ENCODE measurements at places on chromosomes 2 and 18. TPM values are rescaled to one million over a fixed set of nuclear protein-coding genes. Genes with fewer than 3 reads are reported as not detected.

DNA sequence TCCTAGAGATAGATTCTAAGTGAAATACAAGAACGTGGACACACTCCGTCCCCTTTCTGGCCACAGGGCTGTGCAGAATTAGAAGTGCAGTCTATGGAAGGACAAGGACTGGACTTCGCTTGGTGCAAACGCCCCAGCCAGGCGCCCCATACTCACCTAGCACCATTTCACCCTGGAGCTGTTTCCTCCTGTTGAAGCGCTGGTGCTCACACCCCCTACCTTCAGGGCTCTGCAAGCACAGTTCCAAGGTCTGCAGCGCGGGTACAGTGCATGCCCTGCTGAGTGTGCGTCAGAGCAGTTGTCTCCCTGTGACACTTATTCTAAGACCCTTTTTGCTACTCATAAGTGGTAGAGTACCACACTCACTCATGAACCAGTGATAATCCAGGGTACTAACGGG is 3.0 kb downstream of the HPCAL1 start:
- no peak for DNase-seq

GRCh38 chr2:23916727-23917405 is 10.1 kb downstream of the ATAD2B start:
- DNase-seq = no peak

DNA sequence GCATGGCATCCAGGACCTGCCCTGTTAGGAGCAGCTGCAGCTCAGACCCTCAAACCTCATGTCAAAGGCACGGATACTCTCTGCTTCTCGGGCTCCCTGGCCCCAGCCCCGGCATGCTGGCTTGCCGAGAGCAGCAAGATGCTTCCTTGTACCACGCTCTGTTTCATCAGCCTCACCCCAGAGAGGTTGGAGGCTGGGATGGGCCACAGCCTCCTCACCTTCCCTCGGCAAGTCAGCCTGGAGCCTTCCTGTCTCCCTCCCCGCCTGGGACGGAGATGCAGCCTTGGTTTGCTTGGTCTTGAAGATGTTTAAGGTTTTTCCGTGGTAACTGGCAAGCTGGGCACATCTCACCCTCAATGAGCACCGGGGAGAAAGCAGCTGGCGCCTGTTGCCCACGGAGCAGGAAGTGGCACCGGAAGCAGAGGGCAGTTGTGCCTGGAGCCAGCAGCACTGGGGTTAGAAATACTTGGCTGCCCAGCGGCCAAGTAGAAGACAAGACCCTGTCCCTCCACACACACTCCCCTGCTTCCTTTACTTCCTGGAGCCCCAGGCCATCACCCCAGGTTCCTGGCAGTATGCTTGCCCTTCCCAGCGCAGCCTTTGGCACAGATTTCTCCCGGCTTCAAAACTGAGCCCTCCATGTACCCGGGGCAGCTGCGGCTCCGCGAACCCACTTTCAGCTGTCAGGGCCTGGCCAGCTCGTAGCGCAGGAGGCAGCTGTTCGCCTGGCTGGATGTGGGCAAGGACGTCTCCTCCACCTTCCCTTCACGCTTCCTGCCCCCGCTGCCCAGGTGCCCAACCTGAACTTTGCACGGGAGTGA is 17.4 kb downstream of the FBLN7 start:
- peak; percentile 33 for DNase-seq

DNA sequence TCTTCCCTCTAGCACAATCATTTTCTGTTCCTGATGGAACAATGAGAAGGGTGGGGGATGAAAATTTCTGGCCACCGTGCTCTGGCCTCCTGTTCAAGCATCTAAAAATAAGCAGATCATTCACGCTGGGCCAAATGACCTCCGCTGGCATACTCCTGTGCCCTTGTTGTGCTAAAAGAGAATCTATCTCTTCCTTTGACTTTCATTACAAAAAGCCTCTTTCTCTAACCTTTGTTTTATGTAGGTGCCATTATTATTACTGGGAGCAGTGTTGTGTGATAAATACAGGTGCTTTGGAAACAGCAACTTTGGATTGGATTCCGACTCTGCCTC is 44.6 kb upstream of the B3GNT2 start:
- DNase-seq = no peak

DNA sequence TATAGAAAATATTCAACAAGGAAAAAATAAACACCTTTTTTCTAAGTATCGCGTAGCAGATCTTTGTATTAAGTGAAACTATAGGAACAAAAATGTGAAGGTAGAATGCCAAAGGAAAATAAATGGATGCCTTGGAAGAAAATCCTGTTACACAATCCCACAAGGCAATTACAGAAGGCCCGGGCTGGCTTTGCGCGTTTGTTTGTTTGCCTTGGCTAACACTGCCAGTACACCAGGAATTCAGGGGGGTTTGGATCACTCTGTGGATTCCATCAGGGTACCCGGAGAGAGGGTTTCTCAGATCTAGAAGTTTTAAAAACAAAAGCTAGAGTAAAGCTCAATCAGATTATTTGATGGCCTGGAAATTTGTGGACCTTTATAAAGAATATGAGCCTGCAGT is 478.3 kb downstream of the FBXO15 start:
- DNase-seq = no peak

DNA sequence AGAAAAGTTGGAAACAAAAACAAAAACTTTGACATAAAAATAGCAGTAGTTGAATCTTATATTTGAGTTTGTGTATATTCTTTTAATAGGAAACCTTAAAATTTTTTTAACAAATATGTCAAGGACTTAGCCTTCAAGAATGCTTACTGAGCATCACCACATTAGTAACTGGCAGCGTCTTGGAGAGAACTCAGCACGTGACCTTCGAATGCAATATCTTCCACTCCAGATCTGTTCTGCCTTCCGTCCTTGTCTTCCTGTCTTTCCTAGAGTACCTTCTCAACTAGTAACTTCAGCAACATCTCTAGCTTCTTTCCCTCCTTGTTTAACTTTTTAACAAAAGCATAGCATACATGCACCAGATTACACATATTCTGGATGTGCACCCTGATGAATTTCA is 972 bp downstream of the RSAD2 start:
- no peak for DNase-seq

- no peak for DNase-seq
Observed at GRCh38 chr2:144040834-144041233, 479.1 kb downstream of the ZEB2 start.

DNA sequence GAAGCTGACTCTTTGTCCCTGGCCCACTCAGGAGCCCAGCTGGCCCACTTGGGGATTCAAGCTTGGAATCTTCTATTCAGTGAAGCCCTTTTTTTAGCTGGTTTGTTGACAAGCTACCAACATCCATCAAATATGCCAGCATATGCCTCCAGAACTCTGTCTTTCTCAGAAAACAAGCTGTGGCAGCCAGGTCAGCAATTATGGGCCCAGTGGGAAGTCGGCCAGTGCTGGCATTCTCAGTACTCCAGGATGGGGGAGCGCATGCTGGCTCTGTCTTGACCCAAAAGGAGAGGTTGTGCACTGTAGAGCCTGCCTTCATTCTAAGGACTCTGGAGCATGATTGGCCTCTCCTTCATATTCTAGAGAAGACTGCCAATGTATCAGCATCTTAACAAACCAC is 401.5 kb downstream of the CNTNAP5 start:
- no peak for DNase-seq

GRCh38 chr2:64672708-64673107 is 19.0 kb upstream of the SERTAD2 start:
- DNase-seq = no peak

- DNase-seq = no peak
Observed at GRCh38 chr2:79368116-79368630, 144.7 kb upstream of the CTNNA2 start.

DNA sequence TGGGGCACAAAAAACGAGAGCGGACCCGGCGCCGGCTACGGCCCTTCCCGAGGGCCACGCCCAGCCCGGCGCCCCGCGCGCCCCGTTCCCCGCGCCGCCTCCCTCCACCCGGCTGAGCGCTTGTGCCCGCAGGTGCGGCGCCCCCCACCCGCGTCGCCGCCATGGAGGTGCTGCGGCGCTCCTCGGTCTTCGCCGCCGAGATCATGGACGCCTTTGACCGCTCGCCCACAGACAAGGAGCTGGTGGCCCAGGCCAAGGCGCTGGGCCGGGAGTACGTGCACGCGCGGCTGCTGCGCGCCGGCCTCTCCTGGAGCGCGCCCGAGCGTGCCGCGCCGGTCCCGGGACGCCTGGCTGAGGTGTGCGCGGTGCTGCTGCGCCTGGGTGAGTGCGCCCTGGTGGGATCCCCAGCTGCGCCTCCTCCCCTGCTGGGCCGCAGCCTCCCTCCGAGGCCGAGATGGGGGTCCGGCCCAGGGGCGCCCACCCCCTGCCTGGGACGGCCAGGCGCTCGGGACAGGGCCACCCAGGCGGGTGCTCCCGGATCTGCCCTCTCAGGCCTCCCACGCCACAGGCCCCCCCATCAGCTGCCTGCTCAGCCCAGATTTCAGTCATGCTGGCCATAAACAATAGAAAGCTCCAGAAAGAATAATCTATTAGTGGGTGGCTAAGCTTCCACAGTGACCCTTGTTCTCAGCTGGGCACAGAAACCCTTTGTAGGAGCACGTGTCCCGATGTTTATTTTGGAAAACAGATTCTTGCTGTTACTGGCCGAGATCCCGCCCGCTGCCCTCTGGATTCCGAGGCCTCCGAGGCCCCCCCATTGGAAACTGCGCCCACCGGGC is 997 bp downstream of the BOK start:
- DNase-seq = peak; percentile 75

DNA sequence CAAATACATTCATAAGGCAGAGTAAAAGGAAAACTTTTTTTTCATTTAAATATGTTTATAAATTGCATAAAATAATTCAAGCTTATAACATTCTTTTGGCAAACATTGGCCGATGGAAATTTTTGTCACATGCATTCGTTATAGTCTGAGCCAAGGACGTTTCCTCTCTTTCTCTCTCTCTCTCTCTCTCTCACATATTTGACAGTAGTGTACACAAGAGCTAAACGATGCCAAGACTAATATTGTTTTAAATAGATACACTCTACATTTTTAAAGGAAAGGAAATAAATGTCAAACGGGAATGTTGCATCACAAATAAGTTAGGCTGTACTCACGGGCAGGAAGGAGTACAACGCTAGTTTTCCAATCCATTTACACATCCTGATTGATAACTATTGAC is 251.1 kb upstream of the SMIM21 start:
- DNase-seq = no peak

- no peak for DNase-seq
Observed at GRCh38 chr2:130728549-130729316, at the start of gene GPR148. GPR148 (plus strand) TSS chr2:130729070; CDS start chr2:130729152, 82 bp downstream.

DNA sequence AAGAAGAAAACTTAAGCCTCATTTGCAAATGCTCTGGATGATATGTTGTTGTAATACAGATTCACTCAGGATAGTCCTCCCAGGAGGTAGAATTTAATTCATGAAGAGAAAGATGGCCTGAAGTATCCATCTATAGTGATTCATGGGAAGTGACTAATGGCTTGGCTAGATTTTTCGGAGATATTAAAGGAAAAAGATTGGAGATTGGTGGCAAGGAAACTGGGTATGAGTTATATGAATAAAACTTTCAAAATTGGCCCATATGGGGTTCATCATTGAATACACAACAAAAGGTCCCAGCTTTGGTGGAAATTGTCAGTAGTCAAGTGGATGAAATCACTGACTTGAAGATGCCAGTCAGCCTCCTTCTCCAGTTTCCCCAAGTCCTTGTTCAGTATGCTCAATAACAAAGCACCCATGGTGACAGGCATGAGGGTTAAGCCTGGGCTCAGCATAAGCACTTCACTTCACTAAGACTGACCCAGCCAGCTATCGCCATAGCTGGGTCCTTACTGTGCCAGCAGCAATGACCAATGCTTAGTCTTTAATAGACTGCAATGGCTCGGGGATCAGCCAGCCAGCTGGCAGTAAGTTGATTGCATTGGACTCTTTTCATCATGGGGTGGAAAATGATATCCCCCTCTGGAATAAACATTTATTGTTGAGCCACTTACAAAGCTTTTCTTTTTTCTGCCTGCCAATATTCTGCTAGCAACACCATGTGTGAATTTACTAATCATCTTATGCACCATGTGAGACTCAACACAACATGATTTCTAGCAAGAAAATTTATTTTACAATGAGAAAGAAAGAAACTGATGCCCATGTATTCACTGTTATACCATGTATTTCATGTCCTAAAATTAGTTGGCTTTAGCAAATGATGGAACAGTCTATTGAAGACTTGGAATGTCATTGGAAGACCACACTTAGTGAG is 176.6 kb upstream of the TACR1 start:
- no peak for DNase-seq

Gene LYG1
- total RNA-seq = 0.35 TPM

Gene MAL
- total RNA-seq = not detected

Gene CNRIP1
- 73.8 TPM for total RNA-seq

Gene IRS1
- 0.11 TPM for total RNA-seq

Gene ILKAP
- total RNA-seq = 47.5 TPM

Gene AKAIN1
- not detected for total RNA-seq

Gene L3MBTL4
- 0.18 TPM for total RNA-seq

Gene MYO1B
- 55.4 TPM for total RNA-seq

Gene MAP3K20
- total RNA-seq = 32.0 TPM
